ENCODE measurements at places on chromosomes 13 and 19.
A peak's percentile ranks its signal among the peaks of the same experiment; 100 is the strongest.

GRCh38 chr19:23996549-23996948 is 81.9 kb downstream of the ZNF726 start:
- no peak for DNase-seq

GRCh38 chr13:99565478-99566124 is 64.3 kb downstream of the TM9SF2 start:
- DNase-seq, result no peak

DNA sequence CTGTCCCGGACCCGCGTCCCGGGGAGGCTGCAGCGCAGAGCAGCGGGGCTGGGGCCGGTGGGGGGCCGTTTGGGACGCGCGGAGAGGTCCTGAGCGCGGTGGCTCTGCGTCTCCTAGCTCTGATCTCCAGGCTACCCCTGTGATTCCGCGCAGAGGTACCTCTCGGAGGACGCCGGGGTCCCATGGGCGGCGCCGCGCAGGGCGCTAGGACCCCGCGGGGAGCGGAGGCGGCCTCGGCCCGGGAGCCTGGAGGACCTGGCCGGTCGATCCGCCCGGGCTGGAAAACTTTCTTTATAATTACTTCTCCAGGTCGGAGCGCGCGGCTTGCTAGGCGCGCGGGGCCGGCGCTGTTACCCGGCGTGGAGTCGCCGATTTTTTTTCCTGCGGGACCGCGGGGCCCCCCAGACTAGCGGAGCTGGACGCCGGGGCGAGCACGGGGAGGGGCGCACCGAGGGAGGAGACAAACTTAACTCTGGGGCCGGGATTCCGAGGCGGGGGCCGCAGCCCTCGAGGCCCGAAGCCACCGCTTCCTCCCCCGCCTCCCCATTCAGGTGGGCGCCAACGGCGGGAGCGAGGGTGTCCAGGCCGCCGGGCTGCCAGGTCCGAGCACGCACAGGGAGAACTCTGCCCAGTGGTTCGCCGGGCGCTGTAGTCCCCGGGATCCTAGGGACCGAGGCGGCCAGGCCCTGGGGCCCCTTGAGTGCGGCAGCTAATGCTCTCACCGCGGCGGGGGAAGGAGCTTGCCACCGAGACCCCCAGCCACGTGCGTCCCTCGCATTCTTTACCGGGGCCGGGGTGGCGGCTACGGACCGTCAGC is 848 bp upstream of the CEBPA start:
- DNase-seq, result peak; percentile 66

- no peak for DNase-seq
These were observed 146.0 kb downstream of the OXGR1 start for GRCh38 chr13:96848286-96848685.

DNA sequence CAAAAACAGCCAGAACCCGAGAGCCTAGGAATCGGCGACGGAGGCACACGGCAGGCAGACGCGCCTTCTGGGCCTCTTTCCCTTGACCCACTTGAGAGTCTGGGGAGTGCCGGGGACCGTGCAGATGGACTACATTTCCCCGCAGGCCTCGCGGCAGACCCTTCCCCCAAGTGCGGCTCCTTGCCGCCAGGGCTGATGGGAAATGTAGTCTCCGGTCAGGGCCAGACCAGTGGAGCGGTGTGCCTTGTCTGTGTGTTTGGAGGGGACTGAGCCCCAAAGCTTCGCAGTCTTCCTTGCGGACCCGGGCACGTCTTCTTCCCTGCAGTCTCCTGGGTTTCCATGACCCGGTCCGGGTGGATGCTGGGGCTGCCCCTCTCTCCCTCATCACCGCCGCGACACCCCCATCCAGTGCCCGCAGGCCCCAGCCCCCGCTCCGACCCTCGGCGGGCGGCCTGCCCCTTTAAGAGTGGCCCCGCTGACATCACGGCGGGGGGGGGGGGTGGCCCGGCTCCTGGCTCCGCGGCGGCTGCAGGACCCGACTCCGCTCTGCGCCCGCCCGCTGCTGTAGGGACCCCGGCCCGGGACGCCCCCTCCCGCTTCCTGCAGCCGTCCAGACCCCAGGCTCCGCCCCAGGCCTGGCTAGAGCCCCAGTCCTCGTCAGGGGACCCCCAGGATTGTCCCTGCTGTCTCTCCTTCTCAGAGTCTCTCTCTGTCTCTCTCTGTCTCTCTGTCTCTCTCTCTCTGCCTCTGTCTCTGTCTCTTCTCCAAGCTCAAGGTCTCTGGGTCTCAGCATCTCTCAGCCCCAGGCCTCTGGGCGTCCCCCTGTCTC is 758 bp upstream of the CACNG7 start:
- no peak for DNase-seq

DNA sequence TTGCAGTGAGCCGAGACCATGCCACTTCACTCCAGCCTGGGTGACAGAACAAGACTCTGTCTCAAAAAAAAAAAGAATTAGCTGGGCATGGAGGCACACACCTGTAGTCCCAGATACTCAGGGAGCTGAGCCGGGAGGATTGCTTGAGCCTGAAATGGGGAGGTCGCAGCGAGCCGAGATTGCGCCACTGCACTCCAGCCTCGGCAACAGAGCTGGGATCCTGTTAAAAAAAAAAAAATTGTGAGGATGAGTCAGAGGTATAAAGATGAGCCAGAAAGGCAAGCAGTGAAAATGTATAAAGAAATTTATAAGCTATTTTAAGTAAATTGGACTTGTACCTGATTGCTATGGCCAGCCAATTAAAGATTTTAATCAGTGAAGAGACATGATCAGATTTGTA is 21.1 kb downstream of the KBTBD6 start:
- DNase-seq, result peak; percentile 18

- DNase-seq, result no peak
These were observed 9.4 kb downstream of the LTBP4 start for GRCh38 chr19:40610396-40611064.

DNA sequence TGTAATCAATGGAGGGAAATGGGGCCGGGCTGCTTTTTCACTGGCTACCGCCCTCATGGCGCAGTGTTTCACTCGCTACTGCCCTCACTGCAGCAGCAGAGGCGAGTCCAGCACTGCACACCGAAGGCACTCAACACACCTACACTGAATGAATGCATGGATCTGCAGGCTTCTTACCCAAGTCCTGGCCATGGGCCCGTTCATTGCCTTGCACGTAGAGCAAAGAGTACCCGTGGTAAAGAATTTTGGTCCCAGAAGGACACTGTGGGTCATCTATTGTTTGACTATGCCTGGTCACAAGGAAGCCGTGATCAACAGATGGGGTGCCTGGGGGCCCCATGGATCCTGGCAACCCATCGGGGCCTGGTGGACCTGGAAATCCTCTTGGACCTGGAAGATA is 144.9 kb downstream of the COL4A1 start:
- no peak for DNase-seq

DNA sequence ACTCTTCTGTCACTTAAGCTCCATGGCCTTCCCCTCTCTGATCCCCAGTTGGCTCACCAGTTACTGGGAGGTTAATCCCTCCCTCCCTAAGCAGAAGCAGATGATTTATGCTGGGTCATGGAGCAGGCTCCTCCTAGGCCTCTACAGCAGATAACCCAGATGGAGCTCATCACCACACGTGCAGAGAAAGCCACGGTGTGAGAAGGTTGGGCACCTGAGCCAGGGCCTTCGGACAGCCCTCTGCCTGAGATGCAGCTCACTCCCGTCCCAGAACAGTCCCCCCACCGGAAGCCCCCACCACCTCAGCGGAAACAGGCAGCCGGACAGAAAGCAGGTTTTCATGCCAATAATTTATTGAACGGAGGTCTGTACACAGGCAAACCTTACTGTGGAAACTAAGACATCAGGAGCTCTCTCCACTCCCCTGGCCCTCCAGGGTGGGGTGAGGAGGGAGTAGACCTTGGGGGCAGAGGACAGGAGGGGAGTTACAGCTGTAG is 9.8 kb downstream of the ZNF526 start:
- DNase-seq, result peak; percentile 8

DNA sequence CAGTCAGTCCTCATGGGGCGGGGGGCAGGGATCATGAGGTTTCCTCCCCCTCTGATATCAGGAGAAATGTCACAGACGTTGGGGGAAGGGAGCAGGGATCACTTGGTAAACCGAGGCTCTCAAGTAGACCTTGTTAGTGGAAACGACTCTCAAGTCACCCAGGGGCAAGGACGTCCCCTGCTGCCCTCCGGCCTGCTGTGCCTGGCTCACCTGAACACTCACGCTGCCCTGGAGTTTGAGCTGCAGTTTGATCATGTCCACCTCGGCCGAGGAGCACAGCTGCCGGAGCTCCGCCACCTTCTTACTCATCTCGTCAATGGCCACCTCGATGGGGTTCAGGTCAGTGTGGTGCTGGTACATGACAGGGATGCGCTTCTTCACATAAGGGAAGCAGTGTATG is 47.6 kb upstream of the SLC15A1 start:
- no peak for DNase-seq

DNA sequence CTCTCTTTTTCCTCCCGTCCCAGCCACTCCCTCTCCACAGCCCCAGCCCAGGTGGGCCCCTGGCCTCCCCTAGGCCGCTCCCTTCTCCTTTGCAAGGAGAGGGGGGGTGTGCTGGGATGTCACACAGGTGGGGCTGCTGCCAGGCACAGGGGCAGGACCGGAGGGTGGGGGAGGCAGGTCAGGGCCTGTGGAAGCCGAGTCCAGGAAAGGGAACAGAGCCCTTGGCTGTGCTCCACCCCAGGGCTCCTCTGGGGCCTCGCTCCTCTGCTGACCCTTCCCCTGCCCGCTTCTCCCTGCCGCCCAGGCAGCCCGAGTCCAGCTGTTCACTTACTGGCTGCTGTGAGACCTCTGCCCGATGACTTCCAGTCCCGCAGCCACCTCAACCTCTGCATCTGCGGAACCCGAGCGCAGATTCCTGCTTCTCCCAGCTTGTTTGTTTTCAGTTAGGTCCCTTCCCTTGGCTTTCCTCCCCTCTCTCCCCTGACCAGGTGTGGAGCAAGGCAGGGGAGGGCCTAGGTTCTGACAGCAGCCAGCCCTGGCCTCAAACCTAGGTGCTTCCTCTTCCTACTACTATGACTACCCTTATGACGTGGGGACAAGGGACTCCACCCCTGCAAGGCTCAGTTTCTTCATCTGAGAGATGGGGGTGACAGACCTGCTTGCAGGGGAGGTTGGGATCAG is 850 bp upstream of the KLK11 start:
- no peak for DNase-seq

- no peak for DNase-seq
These were observed 51.5 kb downstream of the RASA3 start for GRCh38 chr13:114080739-114081561.

- DNase-seq, result peak; percentile 34
These were observed 224.4 kb downstream of the OXGR1 start for GRCh38 chr13:96769874-96770273.

GRCh38 chr13:98182589-98182988 is 5.5 kb upstream of the RNF113B start:
- DNase-seq, result no peak

DNA sequence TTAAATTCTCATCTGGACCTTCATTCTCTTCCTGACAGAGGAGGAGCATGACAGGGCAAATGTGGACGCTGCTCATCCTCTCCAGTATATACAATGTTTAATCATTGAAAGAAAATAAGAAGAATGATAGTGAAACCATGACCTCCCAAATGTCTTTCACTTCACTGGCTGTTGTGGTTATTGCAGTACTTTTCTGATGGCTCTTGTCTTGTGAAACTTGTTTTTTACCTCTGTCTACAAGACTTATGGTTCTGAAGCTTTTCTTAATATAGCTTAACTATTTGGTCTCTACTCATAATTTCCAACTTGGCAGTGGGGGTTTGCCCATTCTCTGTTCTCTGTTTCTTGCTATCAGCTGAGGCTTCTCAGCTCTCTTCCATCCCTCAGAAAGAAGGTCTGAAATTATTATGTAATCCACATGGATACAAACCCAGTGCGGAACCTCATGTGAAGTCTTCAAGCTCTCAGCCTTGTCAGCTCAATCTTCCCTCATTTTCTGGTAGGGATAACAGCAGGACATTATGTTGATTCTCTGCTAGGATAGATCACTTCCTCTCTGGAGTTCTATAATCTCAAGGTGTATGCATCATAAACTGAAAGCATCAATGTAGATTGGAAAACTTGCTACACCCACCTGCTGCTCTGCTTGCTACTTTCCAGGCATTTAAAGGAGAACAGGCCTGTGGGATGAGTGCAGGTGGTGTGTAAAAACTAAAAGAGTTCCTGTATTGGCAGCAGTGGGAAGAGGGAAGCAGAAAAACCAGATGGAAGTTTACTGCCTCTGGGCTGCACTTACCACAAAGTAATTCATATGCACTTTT is 250.3 kb upstream of the HTR2A start:
- DNase-seq, result peak; percentile 22

DNA sequence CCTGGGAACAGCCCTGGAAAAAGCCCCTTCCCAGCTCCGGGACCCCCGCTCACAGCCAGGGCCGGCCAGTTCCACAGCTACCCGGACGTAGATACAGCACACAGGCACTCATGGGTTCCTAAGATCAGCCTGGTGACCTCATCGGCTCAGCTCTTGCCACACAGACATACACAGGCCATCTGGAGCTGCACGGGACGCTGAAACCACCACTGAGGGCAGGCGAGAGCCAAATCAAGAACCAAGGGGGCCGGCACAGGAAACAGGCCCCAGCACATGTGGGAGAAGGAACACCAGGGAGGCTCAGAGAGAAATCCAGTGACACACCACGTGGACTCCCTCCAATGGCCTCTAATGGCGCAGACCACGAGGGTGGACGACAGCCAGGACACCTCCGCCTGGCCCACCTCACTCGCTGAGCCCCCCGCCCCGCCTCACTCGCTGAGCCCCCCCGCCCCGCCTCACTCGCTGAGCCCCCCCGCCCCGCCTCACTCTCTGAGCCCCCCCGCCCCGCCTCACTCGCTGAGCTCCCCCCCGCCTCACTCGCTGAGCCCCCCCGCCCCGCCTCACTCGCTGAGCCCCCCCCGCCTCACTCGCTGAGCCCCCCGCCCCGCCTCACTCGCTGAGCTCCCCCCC is 69.7 kb upstream of the C13orf46 start:
- DNase-seq, result peak; percentile 98

DNA sequence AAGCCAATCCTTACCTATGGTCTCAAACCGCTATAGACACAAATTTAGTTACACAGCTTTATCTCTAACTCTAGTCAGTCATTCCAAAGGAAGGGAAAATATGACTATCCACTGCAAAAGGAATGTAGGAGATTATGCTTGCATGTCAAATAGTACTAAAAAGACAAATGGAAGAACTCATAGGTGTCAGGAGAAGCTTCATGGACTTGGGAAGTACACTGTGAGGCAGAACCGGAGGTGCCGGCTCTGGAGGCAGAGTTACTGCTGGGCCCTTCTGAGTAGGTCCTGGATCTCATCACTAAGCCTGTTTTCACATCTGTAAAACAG is 97.5 kb downstream of the FOXO1 start:
- DNase-seq, result peak; percentile 45

DNA sequence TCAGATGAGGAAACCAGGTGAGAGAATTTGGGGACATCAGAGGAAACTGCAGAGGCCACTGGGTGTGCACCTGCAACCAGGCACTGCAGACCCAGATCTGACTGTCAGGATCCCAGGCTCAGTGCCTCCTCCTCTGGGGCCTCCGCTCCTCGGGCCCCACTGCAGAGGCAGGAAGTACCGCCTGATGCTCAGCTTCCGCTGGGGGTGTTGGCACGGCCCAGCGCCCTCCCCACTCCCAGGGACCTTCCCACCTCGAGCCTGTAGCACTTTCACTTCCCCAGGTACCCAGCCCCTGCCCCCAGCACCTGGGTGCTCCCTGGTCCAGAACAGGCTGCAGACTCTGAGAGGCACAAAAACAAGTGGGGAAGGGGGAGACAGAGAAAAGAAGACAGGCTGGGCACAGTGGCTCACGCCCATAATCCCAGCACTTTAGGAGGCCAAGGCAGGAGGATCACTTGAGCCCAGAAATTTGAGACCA is 1.4 kb upstream of the CD37 start:
- DNase-seq, result no peak

- no peak for DNase-seq
These were observed 9.4 kb downstream of the ARHGAP33 start for GRCh38 chr19:35784503-35785338.

GRCh38 chr19:48999481-49000325 is 6.0 kb downstream of the RUVBL2 start:
- peak; percentile 76 for DNase-seq
